ENCODE measurements at places on chromosomes 3 and 15. TPM values are rescaled to one million over a fixed set of nuclear protein-coding genes. Genes with fewer than 3 reads are reported as not detected.

GRCh38 chr15:70974004-70974832, 81.6 kb downstream of the LRRC49 start:
- H3K4me3 ChIP-seq, result no peak overlapping the region
- no peaks in the 10 kb centered on the region for H3K36me3 ChIP-seq
- no peak overlapping the region for H3K27ac ChIP-seq
- DNase-seq, result no peak

DNA sequence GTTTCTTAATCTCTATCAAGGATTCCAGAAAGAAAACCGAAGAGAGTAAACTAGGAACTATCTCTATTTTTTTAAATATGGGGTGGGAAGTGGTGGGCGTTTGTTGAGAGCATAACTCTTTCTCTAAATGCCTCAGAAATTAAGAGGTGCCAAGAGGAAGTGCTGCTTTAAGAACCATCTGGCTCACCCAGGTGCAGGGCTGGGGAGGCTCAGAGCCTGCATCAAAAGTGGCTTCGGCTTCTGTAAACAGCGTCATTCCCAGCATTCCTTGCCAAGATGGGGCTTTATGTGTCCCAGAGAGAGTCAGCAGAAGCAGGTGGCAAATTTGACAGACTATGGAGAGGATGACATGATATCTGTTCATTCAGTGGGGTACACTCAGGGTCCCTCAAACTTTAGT, 123.3 kb upstream of the BFSP2 start:
- no peaks in the 10 kb centered on the region for H3K27me3 ChIP-seq
- DNase-seq, result no peak
- no peaks in the 10 kb centered on the region for H3K36me3 ChIP-seq
- H3K27ac ChIP-seq, result no peak overlapping the region

DNA sequence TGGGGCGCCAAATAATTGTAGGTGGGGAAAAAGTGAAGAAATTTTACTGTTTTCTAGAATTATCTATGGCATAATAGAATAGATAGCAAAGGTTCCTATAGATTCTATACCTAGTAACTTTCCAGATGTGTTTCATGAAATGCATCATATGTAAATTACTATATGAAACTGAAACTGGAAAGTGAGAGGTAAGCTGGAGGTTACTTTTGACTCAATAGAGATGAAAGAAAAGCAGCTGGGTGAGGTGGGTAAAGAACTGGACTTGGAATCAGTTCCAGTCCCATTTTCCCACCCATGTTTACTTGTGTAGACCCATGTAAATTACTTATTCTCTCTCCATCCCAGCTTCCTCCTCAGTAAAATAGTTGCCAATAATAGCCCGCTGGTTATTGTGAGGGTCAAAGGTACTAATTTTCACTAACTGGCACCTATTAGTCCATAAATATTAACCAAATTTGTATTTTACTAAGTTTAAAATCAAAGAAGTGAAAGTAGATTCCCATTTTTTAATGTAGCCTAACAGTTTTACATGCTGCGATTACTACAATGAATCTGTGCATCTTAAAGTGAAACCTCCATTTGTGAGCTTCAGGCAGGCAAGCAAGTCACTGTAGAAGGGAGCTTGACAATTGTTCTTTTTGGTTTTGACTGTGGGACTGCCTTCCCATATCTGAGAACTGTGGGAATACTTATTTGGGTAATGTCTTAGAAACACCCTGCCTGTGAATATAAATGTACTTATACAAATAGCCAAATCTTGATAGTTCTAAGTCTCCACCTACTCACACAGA, 312.1 kb downstream of the SLC9A9 start:
- no peaks in the 10 kb centered on the region for H3K36me3 ChIP-seq
- no peaks in the 10 kb centered on the region for H3K27me3 ChIP-seq
- H3K27ac ChIP-seq, result no peak overlapping the region

GRCh38 chr3:190585805-190586630, 72.1 kb downstream of the IL1RAP start:
- H3K27ac ChIP-seq, result no peak overlapping the region
- DNase-seq, result no peak
- H3K27me3 ChIP-seq, result no peaks in the 10 kb centered on the region

DNA sequence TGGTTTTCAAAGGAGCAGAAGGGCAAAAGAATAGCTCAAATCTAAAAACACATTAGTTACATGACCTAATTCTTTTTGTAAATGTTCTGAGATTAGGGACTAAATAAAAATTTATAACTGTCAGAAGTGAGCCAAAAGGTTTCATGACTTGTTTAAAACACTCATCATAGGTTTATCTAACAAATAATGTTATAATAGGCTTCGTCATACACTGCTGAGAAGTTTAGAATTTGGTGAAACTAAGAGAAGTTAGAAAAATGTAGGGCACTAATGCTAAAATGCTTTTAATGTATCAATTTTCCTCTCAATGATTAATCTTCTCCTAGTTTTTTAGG, 468.8 kb upstream of the CDIN1 start:
- no peak overlapping the region for H3K4me3 ChIP-seq
- no peaks in the 10 kb centered on the region for H3K4me1 ChIP-seq
- DNase-seq, result no peak
- H3K27ac ChIP-seq, result no peak overlapping the region

The RBM5 gene
- total RNA-seq, result 153 TPM

All from lower lobe of right lung (tissue), 2 donors.